ENCODE measurements at places on chromosomes 1 and 21.

GRCh38 chr1:45629035-45629434 is 5.2 kb upstream of the CCDC17 start:
- no peak for DNase-seq

GRCh38 chr1:204102739-204103430 is 30.0 kb downstream of the SOX13 start:
- DNase-seq: no peak

- no peak for DNase-seq
Measured at GRCh38 chr1:162912061-162912667, 51.2 kb upstream of the CCDC190 start.

DNA sequence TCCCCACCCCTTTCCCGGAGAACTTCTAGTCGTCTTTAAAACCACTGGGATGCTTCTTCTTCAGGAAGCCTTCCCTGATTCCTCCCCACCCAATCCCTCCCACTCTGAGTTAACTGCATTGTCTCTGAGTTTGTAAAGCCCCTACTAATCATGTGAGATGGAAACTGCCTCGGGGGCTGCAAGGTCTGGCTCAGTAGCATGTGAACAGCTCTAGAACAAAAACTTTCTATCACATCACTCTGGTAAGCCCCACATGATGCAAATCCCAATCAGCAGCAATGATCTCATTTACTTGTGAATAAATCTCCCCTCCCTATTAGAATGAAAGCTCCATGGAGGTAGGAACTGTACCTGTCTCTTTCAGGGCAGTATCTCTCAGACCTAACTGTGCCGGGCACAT is 141.0 kb upstream of the JUN start:
- DNase-seq: no peak

GRCh38 chr1:161691846-161692245 is 15.2 kb upstream of the FCRLA start:
- DNase-seq: no peak

- no peak for DNase-seq
Measured at GRCh38 chr1:160844447-160845232, 18.0 kb downstream of the CD244 start.

DNA sequence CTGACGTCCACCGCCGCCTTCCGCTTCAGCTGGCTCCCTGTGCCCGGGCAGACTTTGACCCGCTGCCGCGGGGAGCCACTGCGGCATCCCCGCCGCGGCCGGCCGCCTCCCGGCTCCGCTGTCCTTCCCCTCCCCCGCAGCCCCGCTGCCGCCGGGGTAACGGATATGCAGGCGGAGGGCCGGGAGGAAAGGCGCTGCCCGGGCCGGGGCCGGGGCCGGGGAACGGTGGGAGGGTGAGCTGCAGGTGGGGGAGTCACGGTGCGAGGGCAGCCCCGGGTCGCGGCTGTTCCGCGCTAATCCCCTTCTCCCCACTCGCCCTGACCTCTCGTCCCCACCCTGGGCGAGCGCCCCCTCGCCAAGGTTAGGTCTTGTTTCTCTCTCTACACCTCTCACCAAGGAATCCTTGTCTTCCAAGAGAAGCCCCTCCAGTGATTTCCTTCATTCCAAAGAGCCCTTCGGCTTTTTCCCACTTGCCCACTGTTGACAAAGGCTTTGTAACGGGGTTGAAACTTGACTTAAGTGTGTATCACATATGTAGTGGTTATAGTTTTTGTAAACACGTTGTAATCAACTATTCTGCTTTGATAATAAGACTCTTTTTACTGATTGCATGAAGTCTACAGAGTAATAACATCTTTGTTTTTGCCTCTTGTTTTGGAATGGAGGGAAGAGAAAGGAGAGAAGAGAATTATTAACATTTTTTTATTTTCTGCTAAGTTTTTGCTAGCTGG is 669 bp downstream of the XPR1 start:
- no peak for DNase-seq

DNA sequence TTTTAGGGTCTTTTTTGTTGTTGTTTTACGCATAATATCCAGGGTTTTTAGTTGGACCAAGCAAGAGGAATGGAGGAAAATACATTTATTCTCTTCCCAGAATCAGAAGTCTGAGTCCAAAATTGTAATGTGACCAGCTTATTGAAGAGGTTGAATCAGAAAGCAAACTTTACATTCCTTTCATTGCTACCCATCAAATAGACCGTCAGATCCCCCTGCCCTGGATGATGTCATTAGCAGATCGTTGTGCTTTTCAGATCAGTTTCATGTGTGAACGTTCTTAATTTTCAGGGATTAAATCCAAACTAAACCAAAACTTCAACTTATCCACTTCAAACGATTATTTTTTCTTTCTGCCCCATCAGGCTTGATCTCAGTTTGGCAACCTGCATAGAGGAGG is 85.7 kb upstream of the NGF start:
- DNase-seq: no peak

DNA sequence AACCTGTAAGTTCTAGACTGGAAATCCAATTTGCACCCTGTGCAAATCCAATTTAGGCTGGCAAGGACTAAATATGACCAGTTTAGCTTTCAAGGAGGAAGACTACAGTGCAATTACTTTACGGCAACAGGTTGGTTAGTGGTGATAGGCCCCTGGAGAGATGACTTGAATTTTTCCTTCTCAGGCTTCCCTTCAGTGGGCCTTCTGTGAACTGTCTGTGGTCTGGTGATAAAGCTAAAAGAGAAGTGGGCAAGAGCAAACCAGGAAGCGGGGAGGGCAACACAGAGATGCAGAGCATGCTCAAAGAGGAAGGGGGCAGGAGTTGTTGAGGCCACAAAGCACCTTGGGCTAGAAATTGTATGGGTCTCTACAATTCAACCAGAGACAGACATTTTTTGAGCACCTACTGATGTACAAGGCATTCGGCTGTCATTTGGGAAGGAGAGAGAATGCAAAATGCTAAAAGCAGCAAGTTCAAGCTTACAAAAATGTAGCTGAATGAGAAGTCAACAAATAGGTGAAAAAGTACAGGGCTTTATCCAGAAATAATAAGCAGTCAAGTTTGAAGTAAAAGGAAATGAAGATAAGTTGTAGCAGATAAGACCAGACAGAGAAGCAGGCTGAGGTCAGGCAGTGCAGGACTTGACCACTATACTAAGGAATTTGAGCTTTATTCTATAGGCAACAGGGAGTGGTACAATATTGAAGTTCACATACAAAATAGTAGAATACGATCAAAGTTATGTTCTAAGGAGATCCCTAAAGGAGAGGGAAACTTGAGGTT is 23.9 kb downstream of the INPP5B start:
- no peak for DNase-seq

DNA sequence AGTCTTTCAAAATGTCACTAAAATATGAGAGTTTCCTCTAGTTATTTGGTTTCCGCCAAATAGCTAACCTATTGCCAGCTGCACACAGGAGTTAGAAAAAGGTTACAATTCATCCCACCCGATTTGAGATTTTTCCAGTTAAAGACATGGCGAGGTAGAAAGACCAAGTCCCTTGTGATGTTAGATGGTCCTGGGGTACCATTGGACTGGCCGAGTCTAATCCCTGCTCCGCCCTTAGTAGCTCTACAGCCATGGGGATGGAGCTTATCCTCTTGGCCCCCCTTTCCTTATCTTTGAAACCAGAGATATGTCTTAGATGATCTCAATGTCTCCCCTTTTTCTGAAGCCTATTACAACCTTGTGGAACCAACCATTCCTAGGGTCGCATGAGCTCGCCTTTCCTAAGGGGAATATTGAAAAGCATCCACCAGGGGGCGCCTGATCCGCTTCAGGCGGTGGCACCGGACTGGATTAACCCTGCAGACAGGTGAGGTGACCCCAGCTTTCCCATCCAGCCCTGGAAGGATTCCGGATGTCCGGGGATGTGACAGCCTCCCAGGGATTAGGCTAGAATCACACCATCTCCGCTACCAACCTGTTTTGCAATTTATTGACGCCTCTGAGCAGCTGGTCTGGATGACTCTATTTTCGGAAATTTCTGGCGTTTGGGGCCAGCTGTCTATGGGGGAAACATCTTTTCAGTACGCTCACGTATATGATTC is 68.3 kb upstream of the SIM2 start:
- peak; percentile 46 for DNase-seq

- DNase-seq: no peak
Measured at GRCh38 chr1:27402349-27402754, 9.9 kb downstream of the GPR3 start.

DNA sequence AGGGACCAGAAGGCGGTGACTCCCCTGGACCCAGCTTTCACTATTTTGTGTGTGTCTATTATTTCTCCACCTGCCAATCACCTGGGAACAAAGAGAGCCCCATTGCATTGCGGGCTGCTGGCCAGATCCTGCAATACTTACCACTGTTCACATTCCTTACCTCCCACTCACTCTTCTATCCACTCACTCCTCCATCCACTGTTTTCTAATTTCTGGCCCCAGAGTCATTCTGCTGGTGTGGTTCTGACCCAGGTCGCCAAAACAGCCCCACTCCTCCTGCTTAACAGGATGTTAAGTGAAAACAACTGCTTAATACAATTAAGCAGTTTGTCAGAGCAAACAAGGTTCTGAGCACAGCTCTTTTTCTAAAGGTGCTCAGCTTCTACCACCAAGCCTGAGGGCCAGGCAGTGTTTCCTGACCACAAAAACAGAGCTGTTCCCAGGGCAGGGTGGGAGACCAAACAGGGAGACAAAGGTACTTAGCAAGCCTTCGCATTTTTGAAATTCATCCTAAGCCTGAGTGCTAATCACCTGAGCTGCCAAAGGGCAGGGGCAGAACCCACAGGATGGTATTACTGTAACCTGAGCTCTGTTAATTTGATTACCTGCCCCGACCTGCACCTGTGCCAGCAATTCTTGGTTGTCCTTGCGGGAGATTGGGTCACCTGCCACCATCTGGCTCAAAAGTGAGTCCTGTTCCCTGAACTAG is 38.5 kb upstream of the EFCAB14 start:
- DNase-seq: no peak

- no peak for DNase-seq
Measured at GRCh38 chr1:246907472-246907871, 24.3 kb downstream of the AHCTF1 start.

- no peak for DNase-seq
Measured at GRCh38 chr1:7574121-7575040, 196.7 kb upstream of the VAMP3 start.

DNA sequence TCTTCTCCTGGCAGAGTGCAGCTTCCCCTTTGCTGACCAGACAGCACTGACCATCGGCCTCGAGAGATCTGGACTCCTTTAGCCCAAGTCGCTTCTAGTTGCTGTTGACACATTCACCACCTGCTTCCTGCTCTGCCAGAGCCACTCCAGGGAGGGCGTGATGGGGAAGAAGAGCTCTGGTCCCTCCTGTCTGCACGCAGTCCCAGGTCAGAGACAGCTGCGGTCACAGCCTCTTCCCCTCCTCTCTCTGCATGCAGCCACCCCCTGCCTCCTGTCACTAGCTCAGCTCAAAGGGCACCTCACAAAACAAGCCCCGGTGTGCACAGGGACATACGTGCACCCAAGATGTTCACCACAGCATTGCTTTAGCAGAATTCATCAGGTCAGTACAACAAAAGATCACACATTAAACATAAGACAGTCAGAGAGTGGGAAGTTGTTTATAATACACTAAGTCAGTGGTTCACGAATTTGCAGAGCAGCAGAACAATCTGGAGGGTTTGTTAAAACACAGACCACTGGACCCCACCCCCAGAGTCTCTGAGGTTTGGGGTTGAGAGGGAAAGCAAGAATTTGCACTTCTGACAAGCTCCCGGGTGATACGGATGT is 132.9 kb downstream of the SYF2 start:
- peak; percentile 57 for DNase-seq

DNA sequence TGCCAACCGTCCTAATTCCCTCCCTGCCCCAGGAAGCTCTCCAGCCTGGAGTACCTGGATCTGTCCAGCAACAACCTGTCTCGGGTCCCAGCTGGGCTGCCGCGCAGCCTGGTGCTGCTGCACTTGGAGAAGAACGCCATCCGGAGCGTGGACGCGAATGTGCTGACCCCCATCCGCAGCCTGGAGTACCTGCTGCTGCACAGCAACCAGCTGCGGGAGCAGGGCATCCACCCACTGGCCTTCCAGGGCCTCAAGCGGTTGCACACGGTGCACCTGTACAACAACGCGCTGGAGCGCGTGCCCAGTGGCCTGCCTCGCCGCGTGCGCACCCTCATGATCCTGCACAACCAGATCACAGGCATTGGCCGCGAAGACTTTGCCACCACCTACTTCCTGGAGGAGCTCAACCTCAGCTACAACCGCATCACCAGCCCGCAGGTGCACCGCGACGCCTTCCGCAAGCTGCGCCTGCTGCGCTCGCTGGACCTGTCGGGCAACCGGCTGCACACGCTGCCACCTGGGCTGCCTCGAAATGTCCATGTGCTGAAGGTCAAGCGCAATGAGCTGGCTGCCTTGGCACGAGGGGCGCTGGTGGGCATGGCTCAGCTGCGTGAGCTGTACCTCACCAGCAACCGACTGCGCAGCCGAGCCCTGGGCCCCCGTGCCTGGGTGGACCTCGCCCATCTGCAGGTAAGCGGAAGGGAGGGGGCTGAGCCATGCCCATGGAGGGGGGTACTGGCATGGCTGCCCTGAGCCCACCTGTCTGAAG is 16.5 kb downstream of the PODN start:
- DNase-seq: no peak

- no peak for DNase-seq
Measured at GRCh38 chr1:216453777-216454176, 30.5 kb upstream of the USH2A start.

- no peak for DNase-seq
Measured at GRCh38 chr1:167644551-167644950, 14.5 kb downstream of the RCSD1 start.

DNA sequence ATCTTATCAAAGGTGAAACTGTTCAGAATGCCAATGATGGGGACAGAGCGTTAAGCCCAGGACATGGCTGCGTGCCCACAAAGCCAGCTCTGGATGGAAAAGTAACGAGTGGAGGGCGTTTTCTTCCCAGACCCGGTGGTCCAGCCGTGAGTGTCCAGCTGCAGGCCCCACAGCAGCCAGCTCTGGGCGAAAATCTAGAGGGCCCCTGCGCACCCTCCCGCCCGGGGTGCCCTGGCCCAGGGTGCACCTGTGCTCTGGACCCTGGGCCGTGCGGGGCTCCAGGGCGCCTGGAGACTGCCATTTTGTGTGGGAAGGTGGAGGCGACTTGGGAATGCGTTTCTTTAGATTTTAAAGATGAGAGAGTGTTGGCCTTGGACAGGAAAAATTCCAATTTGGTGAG is 58.8 kb downstream of the SKI start:
- no peak for DNase-seq

DNA sequence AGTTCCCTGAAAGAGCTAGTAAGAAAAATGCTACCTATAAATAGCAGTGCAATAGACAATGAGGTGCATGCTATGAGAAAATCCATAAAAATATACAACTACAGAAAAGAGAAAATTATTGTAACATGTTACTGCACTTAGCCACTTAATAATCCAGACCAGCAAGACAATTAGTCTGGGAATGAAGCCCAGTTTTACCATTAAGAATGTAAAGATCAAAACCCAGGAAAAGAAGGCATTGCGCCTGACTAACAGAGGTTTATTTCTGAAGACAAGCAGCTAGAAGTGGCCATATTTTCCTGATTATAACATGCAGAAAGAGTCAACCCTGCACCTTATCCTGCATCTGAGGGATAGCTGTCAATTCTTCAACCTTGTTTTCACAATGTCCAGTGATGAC is 276.4 kb upstream of the PRMT6 start:
- no peak for DNase-seq
